ENCODE measurements at places on chromosomes 5 and 9.

- peak; percentile 40 for DNase-seq
Measured at GRCh38 chr5:56264417-56265025, 31.4 kb upstream of the ANKRD55 start.

GRCh38 chr5:158384535-158385481, 525.9 kb upstream of the CLINT1 start:
- peak; percentile 91 for DNase-seq

GRCh38 chr5:74657165-74657564, 16.6 kb upstream of the ENC1 start:
- DNase-seq, result no peak

GRCh38 chr5:180120237-180121101, 48.9 kb upstream of the RNF130 start:
- DNase-seq, result no peak

GRCh38 chr9:121179930-121180681, 21.6 kb downstream of the RAB14 start:
- DNase-seq, result no peak
